IMR-90 (cell line): ENCODE measurements at places on chromosomes 5 and 9. TPM values are rescaled to one million over a fixed set of nuclear protein-coding genes. Genes with fewer than 3 reads are reported as not detected.

GRCh38 chr9:113875459-113876150 lies 504 bp upstream of the ZNF618 start:
- DNase-seq: no peak

- DNase-seq: no peak
Observed at GRCh38 chr5:120461251-120461650, 2.8 kb upstream of the PRR16 start.

GRCh38 chr5:126640866-126641265 lies 40.1 kb downstream of the PHAX start:
- no peak for DNase-seq

DNA sequence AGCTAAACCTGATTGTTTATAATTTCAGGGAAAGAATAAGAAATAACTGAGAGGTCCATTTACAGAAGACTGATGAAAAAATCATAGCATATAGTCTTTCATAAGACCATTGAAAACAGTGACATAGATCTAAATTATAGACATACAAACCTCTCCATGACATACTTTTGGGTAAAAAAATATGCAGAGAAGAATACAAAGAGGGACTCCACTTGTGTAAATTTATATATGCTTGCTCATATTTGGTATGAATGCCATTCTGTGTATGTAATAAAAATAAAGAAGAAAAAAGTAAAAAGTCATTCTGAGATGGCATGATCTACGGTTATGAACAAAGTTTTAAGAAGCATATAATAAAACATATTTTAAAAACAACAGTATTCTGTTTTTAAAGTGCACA lies 310.7 kb downstream of the ASTN2 start:
- no peak for DNase-seq

DNA sequence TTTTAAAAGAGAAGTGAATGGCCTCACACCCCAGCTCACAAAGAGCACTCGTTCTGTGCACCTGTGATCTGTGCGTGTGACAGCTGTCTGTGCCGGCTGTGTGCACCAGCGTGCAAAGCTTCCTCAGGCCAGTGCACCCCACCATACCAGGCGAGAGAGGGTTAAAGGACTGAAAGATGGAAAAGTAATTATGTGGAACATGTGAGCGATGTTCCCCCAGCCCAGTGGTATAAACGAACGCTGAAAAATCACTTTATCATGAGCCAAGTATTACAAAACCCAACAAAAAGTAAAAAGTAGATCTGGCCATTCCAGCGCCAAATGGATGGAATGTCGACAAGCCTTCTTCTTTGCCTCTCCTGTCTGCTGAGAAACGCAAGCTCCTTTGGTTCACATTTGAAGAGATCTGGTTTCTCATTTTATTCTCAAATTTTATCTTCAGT lies 53.7 kb downstream of the IPPK start:
- DNase-seq: no peak

The TBC1D2 gene
- 35.6 and 36.9 TPM in 2 replicates for total RNA-seq

The HNRNPAB gene
- total RNA-seq: 32.1 and 54.4 TPM in 2 replicates
